ENCODE measurements at places on chromosomes 4 and X. TPM values are rescaled to one million over a fixed set of nuclear protein-coding genes. Genes with fewer than 3 reads are reported as not detected.

DGAT2L6 gene
- total RNA-seq = not detected

DCAF4L1 gene
- total RNA-seq = 0.18 TPM

RS1 gene
- total RNA-seq = not detected

NUP62CL gene
- 1.4 TPM for total RNA-seq

MTMR8 gene
- 4.4 TPM for total RNA-seq

SPANXA2 gene
- not detected for total RNA-seq

TMEM31 gene
- total RNA-seq = not detected

Data from activated T-helper 2 cell treated with anti-CD3 and anti-CD28 coated beads, Interferon-gamma antibody, Interleukin-2, Interleukin-4, amounts not matched to agents 10 μg/mL and 5 μg/mL and 100 μg/mL, durations not matched to agents 14 hours and 24 hours and 36 hours (primary cell).